HT1080 (cell line): ENCODE measurements at places on chromosomes 3 and 15. TPM values are rescaled to one million over a fixed set of nuclear protein-coding genes. Genes with fewer than 3 reads are reported as not detected.

PLA2G4D gene
- not detected in 2 replicates for total RNA-seq

COL6A6 gene
- total RNA-seq, result not detected in 2 replicates

HESX1 gene
- total RNA-seq, result 0.20 and 1.3 TPM in 2 replicates

TF gene
- total RNA-seq, result under 0.01 and 0.90 TPM in 2 replicates

DNA sequence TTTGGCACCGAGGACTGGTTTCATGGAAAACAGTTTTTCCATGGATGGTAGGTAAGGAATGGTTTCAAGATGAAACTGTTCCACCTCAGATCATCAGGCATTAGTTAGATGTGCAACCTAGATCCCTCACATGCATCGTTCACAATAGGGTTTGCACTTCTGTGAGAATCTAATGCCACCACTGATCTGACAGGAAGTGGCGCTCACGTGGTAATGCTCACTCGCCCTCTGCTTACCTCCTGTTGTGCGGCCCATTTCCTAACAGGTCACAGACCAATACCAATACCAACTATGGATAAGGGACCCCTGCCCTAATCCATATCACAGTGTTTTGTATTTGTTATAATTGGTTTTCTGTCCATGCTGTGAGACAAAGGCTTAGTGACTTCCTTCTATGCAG lies 58.9 kb downstream of the SLMAP start:
- no peak for DNase-seq

DNA sequence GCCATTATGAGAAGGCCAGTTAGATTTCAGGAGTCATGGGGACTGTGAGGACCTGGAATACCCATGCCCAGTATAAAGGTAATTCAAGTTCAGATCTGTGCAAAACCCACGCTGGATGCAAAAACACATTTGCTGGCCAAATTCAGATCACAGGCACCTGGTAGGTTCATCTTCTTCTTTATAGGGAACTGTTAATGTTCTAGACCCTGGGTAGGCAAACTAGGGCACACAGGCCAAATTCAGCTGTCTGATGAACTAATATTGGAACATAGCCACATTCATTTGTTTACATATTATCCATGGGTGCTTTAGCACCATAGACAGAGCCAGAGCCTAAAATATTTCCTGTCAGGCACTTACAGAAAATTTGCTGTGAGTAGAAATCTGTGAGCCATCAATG lies 241.4 kb downstream of the PTPRG start:
- no peak for DNase-seq

- no peak for DNase-seq
These were observed 192.6 kb upstream of the LYSMD4 start for GRCh38 chr15:99925661-99926461.

- no peak for DNase-seq
These were observed 47.8 kb downstream of the BOC start for GRCh38 chr3:113259196-113259595.
